Brain pericyte (primary cell): ENCODE measurements at places on chromosomes 7 and 10.

DNA sequence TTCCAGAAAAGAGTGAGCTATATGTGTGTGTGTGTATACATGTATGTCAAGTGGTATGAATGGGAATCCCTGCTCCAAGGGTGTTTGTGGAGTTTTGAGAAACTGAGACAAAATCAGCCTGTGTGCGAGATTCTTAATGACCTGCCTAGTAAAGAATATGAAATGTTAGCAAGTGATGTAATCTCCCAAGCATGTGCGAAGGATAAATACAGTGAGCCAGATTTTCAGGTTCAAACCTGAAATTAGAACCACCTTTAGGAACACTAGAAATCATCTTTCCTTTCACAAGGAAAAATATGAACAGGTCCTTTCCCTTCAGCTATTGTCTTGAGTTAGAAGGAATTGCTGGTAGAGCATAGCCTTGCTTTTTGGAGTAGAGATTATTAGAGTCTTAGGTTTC, 457.6 kb downstream of the LRMDA start:
- DNase-seq = no peak

GRCh38 chr10:44821290-44821689, 89.8 kb upstream of the TMEM72 start:
- DNase-seq = no peak

DNA sequence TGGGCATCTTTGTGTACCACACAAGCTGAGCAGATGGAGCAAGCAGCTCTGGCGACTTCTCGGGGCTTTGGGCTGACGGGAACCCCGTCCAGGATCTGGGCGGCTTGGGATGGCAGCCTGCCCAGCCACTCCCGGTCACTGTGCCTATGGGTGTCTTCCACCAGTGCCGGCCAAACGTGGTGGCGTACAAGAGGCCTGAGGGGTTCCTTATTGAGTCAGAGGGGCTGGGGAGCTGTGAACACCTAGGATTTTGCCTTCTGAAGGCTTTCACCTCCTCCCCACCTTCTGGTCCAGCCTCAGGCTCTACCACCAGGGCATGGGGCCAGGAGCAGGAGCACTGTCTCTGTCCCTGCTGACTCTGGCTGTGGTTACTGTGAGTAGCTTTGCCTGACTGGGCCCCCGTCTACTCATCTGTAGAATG, 71.8 kb upstream of the PPIF start:
- DNase-seq = no peak

DNA sequence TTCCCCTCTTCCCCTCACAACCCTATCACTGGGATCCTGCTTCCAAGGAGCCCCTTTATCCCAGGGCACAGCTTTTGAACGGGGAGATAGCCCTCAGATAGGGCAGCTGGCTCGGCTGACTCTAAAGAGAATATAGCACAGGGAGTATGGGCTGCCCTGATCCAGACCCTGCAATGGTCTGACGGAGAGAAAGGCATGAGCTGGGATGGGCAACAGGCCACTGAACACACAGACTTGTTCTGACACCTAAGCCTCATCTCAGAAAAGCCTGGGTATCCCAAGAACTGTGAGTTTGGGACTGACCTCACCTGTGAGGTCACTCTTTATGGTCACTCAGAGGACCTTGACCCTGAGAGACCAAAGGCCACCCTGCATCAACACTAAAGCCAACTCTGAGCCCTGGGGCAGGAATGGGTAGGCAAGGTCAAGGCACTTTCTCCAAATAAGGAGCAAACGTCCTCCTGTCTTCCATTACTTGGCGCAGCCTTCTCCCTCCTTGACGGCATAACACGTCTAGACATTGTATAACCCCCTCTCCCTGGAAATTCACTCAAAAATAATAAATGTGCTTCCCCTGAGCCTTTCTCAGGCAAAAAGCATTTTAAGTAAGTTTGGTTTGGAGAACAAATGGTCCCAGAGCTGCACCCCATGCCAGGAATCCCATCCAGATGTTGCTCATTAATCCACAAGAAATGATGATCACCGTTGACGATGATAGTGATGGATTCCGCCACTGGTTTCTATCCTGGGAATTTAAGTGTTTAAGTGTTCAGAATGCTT, 8.2 kb upstream of the LRRC18 start:
- no peak for DNase-seq

DNA sequence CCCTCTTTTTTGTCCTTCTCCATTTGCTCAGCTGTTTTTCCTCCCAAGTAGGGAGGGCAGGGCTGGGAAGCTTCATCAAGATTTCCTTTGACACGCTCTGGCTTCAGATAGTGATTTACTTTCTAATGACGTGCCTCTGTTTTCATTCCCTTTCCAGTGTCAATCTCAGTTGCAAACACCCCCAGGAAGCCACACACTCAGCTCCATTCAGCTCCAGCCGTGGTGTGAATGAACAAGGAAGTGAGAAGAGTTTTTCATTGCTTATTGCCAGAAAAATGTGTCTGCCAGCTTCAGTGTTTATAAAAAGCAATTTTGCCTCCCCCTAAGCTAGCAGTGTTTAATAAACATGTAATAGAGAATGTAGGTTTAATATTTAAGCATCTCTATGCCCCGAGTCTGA, 108.7 kb upstream of the DPP6 start:
- no peak for DNase-seq

- no peak for DNase-seq
These were observed 156.6 kb downstream of the CCDC3 start for GRCh38 chr10:12844811-12845483.

- DNase-seq = no peak
These were observed 1005.8 kb upstream of the C7orf33 start for GRCh38 chr7:147584771-147585193.

DNA sequence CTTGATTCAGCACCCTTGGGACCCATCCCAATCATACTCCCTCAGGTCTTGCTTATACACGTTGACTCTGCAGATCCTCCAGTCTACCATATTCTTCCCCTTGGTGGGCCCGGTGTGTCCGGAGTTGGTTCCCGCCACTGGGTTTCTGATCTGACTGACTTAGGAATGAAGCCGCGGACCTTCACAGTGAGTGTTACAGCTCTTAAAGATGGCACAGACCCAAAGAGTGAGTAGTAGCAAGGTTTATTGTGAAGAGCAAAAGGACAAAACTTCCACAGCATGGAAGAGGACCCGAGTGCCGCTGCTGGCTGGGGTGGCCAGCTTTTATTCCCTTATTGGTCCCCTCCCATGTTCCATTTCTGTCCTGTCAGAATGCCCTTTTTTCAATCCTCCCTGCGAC, 5.9 kb upstream of the GDF10 start:
- DNase-seq = no peak

- no peak for DNase-seq
These were observed 329 bp downstream of the NOLC1 start for GRCh38 chr10:102152545-102152890.

- no peak for DNase-seq
These were observed 215.7 kb downstream of the HTR7 start for GRCh38 chr10:90642136-90642535.

DNA sequence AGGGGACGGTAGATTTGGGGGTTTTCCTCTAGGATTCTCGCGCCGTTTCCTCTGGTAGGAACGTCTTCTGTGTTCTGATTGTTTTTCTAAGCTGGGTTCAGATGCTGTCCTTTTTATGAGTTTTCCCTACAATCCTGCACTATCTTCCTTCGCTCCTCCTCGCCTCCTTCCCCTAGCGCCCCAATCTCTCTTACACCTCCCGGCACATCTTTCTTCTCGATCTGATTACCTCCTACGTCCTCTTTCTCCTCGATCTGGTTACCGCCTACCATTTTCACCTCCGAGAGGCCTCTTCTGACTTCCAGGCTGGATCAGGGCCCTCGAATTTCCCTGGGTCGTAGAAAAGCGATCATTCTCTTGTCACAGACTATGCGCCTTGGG, 413 bp downstream of the BUD31 start:
- no peak for DNase-seq

- DNase-seq = no peak
These were observed 233.1 kb downstream of the PARD3 start for GRCh38 chr10:34581801-34582532.

DNA sequence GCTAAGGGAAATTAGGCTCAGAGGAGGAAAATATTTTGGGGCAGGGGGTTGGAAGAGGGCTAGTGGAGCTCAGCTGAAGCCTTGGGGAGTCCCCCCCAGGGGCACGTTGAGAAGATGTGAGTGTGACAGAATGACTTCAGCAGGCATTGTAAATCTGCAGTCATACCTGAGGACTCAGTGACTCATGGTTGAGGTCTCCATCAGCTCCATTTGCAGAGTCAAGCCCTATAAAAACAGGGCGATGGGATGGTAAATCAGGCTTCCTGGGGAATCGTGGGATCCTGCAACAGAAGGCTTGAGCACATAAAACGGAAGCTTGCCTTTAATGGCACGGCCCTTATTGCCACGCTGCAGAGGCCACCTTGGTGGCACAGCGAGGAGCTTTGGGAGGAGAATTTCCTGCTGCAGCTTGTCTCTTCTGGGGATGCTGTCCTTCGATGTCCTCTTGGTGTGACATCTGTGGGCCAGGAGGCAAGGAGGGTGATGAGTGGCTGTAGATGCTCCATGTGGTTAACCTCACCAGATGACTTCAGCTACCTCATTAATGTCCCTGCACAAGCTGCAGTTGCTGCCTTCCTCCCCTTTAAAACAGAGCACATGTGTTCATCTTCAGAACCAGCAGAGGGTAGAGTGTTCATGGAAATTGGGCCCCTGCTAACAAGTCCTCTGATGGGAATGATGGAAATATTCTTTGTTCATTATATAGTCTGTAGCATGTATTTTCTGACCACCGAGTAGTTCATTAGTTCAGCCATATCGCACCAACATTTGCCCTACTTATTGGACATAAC, 285.9 kb downstream of the LRMDA start:
- DNase-seq = no peak

DNA sequence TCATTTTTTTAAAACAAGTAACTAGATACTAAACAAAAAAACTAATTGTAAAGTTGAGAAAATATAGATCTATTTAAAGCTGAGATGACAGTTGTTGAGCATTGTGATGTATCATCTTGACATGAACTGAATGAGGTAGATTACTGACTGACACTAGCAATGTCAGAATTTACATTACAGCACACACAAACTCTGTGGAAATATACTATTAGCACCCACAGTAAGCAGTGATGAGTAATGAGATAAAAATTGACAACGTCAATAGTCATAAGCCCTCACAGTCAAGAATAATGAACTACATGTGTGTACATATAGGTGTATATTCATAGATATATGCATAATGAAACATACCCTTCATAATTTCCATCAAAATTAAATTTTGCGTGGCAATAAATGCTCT, 368.4 kb downstream of the TFEC start:
- DNase-seq = no peak

DNA sequence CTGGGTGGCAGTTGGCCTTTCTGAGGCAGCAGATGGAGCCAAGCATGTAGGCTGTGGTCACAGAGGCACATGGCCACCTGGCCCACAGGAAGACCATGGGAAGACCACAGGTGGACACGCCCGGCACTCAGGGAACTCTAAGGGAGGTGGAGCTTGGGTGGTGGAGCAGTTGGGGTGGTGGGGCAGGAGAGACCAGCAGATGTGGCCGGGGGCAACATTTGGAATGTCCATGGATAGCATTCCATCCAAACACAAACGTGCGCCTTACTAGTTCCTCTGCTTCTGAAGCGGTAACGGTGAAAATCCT, 290.9 kb downstream of the PTPRN2 start:
- DNase-seq = no peak

DNA sequence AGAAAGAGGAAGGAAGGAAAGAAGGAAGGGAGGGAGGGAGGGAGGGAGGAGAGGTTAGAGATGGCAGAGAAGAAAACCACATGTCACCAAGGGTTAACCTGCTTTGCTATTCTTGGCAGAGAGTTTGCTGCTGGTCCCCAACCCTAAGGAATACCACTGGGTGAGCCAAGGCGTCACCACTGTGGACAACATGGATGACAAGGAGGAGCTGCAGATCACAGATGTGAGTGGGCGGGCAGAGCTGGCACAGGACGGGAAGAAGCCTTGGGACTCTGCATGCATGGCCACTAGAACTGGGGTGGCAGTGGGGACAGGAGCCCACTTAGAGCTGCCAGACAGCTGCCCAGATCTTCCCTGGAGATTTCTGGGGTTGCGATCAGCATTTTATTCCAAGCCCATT, 17.2 kb upstream of the MYH16 start:
- no peak for DNase-seq

GRCh38 chr10:79079054-79079397, 10.3 kb downstream of the ZMIZ1 start:
- no peak for DNase-seq

GRCh38 chr7:83306502-83306901, 143.8 kb upstream of the PCLO start:
- no peak for DNase-seq

DNA sequence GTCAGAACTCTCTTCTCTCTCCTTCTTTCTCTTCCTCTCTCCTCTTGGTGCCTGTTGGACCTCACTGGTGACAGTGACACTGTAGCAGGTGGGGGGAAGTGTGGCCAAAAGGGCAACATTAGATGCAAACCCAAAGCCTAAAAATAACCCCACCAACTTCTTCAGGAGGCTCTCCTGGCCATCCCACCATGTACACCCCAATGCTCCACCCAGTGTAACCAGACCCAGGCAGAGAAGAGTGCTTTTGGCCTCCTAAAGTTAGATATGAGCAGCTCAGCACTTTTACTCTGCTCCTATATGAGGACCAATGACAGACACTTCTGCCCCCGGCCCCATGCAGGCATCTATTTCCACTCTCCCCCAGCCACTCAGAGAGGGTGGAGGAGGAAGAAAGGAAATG, 5.5 kb downstream of the MYOZ1 start:
- no peak for DNase-seq

- no peak for DNase-seq
These were observed 827.4 kb upstream of the PHF14 start for GRCh38 chr7:10146271-10146670.

- no peak for DNase-seq
These were observed 6.5 kb downstream of the AKR1B1 start for GRCh38 chr7:134452419-134452838.
